ENCODE measurements at places on chromosomes 5 and 9.

GRCh38 chr5:112646139-112646936 lies 91.3 kb upstream of the APC start:
- H3K4me1 ChIP-seq, result no peaks in the 10 kb centered on the region
- peaks cover 7% of the 10 kb centered on the region for H3K27me3 ChIP-seq
- H3K4me3 ChIP-seq, result no peak overlapping the region
- H3K36me3 ChIP-seq, result no peaks in the 10 kb centered on the region
- DNase-seq, result no peak

DNA sequence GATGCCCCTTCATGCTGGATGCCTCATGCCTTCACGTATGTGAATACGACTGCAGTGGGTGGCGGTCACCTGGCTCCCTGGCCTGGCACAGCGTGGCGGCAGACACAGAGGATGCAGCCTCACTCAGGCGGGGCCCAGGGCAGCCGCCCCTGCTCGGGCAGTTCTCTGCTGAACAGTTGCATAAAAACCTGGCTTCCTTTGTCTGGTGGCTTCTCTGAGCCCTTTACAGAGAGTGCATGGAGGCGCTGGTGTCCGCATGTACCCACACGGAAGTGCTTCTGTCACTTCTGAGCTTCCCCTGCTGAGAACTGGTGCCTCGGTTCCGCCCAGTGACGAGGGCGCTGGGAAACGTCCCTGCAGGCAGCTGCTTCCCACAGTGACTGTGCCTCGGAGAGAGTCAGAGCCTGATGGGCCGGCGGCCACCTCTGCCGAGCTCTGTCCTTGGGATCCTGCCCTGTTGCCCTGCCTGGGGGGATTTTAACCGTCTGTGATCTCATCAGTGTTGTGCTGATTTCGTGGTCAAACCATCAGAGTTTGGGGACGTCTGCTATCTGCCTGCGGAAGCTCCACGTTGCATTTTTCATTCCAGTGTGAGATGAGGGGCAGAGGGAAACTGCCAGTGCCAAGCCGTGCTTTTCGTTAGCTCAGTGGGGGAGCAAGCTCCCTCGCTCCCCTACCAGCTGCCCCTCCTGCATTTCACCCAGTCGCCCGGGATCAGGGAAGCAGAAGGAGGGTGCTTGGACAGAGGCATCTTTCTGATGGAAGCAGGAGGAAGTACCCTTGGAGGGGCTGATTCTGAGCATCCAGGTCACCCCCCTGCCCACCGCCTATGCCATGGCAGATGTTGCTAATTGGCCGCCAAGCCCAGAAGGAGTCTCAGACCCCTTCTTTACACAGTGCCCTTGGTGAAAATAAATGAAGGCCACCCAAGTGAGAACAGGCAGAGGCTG lies 153.0 kb upstream of the COL5A1 start:
- H3K4me1 ChIP-seq, result no peaks in the 10 kb centered on the region
- no peak overlapping the region for H3K27ac ChIP-seq
- no peaks in the 10 kb centered on the region for H3K36me3 ChIP-seq

DNA sequence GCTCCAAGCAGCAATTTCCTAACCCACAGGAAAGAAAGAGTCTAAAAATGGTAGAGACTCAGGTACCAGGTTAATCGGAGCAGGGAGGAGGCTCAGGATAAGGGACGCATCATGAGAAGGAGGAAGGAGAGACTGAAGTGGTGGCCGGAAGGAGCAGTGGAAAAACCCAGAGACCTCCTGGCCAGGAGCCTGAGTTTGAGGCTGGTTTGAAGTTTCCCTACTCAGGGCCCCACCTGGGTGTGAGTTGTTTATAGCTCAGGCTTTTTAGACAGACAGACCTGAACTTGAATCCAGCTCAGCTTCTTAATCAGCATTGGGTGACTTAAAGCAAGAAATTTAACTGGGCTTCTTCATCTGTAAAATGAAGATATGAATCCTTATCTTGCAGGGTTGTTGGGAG lies 11.9 kb upstream of the AQP7 start:
- no peaks in the 10 kb centered on the region for H3K27me3 ChIP-seq
- peaks cover 34% of the 10 kb centered on the region for H3K4me1 ChIP-seq
- no peaks in the 10 kb centered on the region for H3K36me3 ChIP-seq
- peak overlapping the region; percentile 22 for H3K27ac ChIP-seq
- no peak for DNase-seq

GRCh38 chr9:93437996-93438395 lies 13.5 kb upstream of the FAM120A start:
- no peak overlapping the region for H3K4me3 ChIP-seq
- H3K36me3 ChIP-seq, result peaks cover 4% of the 10 kb centered on the region
- no peak overlapping the region for H3K27ac ChIP-seq
- no peaks in the 10 kb centered on the region for H3K27me3 ChIP-seq

DNA sequence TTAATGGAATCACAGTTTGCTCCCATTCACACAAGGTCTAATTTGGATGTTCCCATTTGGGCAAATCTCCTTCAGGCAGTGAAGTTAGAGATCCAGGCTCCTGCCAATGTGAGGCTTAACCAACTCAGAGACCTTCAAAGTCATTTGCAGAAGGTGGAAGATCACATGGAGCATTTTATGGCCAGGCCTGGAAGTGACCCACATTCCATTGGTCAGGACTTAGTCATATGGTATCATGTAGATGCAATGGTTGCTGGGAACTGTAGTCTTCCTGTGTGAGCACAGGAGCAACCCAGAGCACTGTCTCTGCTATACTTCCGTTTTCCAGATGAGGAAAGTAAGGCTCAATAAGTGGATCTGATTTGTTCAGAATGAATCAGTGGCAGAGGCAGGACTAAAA lies 292.7 kb upstream of the SMARCA2 start:
- no peak overlapping the region for H3K4me3 ChIP-seq
- H3K36me3 ChIP-seq, result no peaks in the 10 kb centered on the region
- no peaks in the 10 kb centered on the region for H3K4me1 ChIP-seq
- no peak overlapping the region for H3K27ac ChIP-seq
- H3K27me3 ChIP-seq, result peaks cover 1% of the 10 kb centered on the region

DNA sequence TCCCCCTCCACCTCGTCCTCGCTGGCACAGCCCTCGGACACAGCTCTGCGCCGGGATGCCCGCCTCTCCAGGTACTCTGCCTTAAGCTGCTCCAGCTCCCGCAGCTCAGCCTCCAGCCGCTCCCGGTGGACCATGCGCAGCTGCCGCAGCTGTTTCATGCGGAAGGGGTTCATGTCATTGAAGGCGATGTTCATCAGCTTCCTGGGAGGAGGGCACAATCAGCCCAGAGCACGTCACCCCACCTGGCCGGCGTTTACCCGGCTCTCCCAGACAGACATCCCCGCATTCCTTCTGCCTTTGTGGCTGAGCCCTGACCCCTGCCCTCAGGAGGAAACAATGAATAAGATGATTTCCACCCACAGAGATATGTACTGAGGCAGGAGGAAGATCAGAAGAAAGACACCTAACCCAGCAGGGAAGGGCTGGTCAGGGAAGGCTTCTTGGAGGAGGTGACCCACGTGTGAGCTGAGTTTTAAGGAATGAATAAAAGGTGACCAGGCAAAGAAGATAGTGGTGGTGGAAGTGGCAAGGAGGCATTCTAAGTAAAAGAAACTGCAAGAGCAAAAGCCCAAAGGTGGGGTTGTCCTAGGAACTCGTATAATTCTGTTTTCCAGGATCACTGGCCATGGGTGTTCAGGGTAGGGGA lies 7.1 kb upstream of the CORO2A start:
- no peaks in the 10 kb centered on the region for H3K4me1 ChIP-seq
- DNase-seq, result no peak
- no peak overlapping the region for H3K27ac ChIP-seq
- no peak overlapping the region for H3K4me3 ChIP-seq
- peaks cover 3% of the 10 kb centered on the region for H3K27me3 ChIP-seq
- H3K36me3 ChIP-seq, result no peaks in the 10 kb centered on the region
